Hematopoietic multipotent progenitor cell (in vitro differentiated cells): ENCODE measurements at places on chromosomes 7 and 10.

DNA sequence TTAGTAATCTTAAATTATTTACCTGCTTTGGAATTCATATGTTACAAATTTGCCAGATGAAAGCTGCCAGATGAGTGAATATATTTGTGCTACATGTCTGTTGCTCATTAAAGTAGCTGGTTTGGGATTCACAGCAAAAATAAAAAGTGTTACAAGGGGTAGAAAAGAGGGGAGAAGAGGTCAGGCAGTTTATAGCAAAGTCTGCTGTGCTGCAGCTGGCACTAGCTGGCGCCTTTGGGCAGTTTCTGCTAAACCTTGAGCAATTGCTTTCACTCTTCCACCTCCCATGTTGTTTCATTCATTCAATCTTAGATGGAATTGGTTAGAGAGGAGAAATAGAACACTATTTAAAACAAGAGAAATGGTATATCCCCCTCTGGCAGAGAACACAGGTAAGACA lies 404.1 kb upstream of the LRGUK start:
- DNase-seq: no peak

GRCh38 chr10:123883673-123884320 lies 7.8 kb downstream of the CPXM2 start:
- DNase-seq: no peak

GRCh38 chr10:6136215-6137201 lies 47.7 kb downstream of the RBM17 start:
- DNase-seq: no peak

DNA sequence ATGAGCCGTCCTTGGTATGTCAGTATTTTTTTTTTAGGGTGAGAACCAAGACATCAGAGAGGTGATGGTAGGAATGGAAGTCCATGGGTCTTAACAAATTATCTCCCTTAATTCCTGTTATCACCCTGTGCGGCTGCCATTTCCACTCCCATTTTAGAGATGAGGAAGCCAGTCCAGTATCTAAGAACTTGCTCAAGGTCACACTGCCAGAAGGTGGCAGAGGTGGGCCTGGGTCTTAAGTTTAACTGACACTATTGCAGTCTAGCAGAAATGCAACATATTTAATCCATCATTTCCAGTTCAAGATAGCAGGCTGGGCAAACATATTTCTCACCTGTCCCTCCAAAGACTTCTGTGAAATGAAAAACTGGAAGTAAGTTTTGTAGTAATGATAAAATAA lies 108.3 kb downstream of the GLI3 start:
- peak; percentile 38 for DNase-seq

- no peak for DNase-seq
Observed at GRCh38 chr7:84110400-84110799, 84.2 kb downstream of the SEMA3A start.

GRCh38 chr10:25786161-25786560 lies 147.9 kb upstream of the MYO3A start:
- DNase-seq: no peak

- no peak for DNase-seq
Observed at GRCh38 chr7:102472126-102473041, 6.3 kb downstream of the POLR2J start.

- DNase-seq: no peak
Observed at GRCh38 chr7:79096361-79096805, 357.1 kb downstream of the MAGI2 start.

- DNase-seq: peak; percentile 38
Observed at GRCh38 chr7:159030490-159031134, 114.1 kb downstream of the VIPR2 start.

DNA sequence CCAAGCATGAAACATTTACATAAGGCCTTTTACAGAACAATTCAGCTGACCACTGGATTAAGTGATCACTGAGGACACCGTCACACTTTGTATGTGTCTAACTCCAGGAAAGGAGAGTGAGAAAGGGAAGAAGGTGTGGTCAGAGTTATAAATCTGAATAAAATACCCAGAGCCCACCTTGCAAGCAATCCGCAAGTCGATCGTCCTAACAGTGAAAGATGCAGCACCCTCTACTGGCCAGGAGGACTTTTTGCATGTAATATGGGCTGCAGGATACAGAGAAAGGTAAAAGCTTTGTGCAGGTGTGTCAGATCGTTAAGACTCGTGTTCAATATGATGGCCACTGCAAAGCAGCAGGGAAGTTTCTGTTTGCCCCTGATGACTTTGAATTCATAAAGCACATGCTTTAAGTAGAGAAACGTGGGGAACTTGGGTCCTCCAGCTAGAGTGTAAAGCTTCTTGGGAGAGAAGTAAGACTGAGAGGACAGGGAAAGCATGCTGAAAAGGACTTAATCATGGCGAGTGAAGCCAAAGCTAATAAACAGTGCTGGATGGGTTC lies 68.5 kb upstream of the BMPER start:
- no peak for DNase-seq

DNA sequence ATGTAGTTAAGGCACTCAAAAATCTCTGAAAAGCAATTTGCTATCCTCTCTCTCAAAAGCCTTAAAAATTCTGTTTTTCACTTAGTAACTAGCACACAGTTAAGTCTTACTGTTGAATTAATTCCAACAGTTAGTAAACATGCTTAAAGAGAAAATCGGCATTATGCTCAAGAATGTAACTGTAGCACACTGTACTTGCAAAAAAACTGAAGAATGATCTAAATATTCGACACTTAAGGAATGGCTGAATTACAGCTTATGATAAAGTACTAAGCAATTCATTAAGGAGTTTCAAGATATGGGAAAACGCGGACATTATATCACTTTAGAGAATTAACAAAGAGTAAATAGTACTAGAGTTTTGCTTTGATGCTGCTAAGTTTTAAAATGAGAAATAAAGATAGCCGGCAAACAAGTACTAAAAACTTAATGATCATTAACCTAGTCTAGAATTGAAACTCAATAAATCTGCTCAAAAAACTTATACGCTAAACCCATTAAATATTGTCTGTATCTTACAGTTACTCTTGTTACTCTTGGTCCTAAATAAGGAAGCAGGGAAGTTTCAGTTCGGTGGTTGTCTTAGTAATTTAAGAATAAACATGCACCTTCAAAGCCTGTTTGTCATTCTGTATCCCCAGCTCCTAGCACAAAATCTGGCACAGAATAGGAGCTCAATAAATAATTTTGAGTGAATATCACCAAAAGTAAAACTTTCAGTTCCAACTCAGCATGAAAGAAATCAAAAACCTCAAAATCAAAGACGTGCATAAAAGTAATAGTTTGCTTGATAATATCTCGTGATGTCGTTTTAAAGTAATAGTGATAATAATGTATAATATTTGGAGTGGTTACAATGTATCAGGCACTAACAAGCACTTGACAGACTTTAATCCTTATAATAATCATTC lies 1.2 kb downstream of the TRDMT1 start:
- peak; percentile 62 for DNase-seq

DNA sequence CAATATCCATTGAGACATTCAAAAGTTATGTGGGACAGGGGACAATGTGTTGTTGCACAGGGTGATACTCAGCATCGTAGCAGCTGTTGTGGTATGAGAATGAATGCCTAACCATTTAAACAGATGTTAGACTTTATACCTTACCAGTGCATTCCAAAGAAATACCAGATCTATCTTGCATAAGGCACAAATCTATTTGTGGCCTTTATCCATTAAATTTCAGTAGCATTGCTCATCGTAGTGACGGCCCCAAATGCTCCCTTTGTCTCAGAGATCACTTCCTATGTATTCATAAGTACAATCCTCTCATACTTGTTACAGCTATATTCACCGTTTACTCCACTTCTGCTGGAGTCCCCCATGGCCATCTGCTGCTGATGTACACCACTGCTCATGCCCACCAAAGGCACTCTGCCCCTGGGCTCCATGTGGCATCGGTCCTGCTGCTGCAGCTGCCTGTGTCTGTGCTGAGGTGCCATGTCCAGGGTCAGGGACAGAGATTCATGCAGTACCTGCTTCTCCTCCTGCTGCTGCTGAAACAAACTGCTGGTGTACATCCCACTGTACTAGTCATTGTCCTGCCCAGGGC lies 96.3 kb downstream of the CPED1 start:
- no peak for DNase-seq

- DNase-seq: no peak
Observed at GRCh38 chr7:50185951-50186682, 93.1 kb upstream of the ZPBP start.

DNA sequence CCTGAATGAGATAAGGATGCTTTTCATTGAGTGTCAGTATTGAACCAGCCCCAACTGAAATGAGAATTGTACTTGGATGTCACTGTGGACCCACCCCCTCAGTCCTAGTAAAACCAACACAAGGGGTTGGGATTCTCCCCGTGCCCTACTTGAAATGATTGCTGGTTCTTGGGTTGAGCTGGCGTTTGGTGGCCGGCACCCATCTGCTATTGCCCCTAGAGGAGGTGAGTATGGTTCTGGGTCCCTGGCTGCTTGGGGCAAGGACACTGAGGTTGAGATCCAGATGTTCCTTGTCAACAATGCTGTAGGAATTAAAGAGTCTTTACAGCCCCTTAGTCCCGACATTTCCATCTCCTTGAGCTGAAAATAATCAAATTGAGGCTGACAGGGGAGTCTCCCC lies 170.0 kb upstream of the ZNF32 start:
- no peak for DNase-seq

DNA sequence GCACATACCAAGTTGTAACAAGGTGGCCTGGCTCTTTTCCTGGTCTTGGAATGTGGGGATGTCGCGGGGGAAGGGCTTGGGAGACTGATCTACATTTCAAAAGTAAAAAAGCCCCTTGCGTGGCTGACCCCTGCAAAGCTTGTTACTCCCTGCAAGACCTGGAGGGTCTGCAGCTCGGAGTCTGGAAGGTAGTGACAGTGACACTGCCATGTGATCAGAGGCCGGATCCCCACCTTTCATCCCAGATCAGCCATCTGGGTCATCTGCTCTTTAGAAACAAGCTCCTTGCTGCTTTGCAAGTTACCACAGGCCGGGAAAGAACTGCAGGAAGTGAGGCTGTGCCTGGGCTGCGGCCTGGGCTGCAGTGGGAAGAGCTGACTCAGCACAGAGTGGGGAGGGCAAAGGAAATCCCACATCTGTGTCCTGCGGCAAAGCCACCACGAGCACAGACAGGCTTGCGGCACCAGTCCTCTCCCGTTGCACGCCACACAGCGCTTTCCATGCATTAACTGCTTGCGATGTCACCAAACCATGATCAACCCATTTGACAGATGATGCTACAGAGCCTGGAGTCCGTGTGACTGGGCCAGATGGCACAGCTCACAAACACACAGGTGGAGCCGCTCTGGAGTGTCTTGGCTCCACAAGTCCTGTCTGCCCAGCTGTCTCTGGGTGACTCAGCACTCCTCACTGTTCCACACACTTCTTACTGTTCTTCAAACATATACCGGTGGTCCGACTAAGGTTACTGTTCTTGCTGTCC lies 97.7 kb downstream of the SH3PXD2A start:
- peak; percentile 91 for DNase-seq

DNA sequence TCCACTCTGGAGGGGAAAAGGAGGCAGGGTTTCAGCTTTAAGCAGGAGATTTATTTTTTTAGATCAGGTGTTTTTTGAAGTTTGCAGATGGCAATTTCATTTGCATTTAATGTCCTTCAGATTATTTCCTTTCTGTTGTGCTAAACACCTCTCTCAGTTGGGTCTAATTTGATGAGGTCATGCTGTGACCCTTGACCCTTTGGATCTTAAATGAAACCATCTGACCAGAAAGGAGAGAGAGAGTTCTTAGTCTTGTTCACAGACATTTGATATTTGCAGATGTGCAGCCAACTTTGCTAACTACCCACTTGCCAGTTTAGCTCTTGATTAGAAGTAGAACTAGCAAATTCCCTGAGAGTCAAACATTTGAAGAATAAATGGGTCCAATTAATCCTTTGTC lies 101.5 kb upstream of the RAB11FIP2 start:
- DNase-seq: no peak

DNA sequence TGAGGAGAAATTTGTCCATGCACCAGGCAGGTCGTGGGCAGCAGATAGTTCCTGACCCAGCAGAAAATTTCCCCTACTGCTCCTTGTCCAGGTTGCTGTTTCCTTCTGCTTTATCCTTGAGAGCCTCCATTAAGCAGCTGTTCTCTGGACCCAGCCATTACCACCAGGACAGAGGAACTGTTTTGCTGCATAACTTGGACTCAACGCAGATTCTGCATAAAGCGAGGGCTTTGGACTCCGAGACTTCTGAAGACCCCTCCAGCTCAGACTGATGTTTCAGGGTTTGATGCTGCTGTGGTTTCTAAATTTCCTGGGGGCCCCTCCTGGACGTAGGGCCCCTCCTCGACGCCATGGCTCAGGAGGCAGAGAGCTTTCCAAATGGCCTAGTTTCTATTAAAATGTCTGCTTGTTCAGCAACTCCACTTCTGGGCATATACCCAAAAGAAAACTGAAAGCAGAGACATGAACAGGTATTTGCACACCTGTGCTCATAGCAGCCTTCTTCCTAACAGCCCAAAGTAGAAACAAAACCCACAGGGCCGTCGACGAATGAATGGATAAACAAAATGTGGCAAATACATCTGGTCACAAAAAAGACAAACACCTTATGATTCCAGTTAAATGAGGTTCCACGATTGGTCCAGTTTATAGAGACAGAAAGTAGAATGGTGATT lies 28.3 kb upstream of the LMTK2 start:
- DNase-seq: no peak

DNA sequence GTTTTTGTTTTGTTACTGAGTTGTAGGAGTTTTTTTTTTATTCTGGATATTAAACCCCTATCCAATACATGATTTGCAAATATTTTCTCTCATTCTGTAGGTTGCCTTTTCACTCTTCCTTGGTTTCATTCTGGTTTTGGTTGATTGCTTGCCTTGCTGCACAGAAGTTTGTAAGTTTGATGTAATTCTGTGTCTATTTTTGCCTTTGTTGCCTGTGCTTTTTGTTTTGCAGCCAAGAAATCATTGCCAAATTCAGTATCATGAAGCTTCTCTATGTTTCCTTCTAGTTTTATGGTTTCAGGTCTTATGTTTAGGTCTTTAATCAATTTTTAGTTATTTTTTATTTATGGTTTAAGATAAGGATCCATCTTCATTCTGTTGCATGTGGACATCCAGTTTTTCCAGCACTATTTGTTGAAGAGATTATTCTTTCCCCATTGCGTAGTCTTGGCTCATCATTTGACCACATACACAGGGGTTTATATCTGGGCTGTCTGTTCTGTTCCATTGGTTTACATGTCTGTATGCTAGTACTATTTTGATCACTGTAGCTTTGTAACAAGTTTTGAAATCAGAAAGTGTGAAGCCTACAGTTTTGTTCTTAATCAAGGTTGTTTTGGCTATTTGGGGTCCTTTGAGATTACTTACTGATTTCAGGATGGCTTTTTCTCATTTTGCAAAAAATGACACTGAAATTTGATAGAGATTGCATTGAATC lies 26.4 kb downstream of the BMPR1A start:
- no peak for DNase-seq

DNA sequence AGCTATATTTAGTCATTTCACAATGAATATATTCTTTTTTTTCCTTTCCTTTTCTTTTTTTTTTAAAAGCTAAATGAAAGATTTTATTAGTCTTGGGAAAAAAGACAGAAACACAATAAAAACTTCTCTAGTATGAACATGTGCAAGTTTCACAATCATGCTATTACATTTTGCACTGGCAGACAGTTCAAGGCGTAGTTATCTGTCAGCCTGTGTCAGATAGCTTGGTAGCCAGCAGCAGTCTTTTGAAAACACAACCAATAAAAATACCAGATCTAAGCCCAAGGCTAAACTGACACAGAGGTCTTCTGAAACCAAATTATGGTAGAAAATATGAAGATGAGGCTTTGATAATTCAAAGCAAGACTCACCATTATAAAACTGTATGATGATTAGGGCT lies 205.8 kb upstream of the TEX47 start:
- DNase-seq: no peak

- DNase-seq: no peak
Observed at GRCh38 chr7:76394957-76395356, 14.5 kb downstream of the SSC4D start.

- no peak for DNase-seq
Observed at GRCh38 chr7:93148727-93149126, 542 bp upstream of the SAMD9L start.
